B cell (primary cell): ENCODE measurements at places on chromosomes 7 and 10. TPM values are rescaled to one million over a fixed set of nuclear protein-coding genes. Genes with fewer than 3 reads are reported as not detected.

Gene CHST15
- 72.0 and 75.4 TPM in 2 replicates for total RNA-seq

- no peak for DNase-seq
Observed at GRCh38 chr7:42493436-42494198, 256.6 kb upstream of the GLI3 start.

DNA sequence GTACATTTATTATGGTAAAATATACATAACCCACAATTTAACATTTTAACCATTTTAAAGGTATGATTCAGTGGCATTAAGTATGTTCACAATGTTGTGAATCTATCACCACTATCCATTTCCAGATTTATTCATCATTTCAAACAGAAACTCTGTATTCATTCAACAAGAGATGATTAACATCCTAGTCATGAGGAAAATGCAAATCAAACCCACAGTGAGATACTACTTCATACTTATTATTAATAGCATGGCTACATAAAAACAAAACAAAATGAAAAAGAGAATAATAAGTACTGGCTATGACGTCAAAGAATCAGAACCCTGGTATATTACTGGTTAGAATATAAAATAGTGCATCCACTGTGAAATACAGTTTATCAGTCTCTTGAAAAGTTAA is 386.6 kb upstream of the POM121L12 start:
- no peak for DNase-seq

- no peak for DNase-seq
Observed at GRCh38 chr7:123966936-123967335, 41.9 kb downstream of the SPAM1 start.
